ENCODE measurements at places on chromosomes 7 and 10.

- no peak for DNase-seq
Measured at GRCh38 chr10:45006276-45007030, 5.7 kb downstream of the ZNF22 start.

DNA sequence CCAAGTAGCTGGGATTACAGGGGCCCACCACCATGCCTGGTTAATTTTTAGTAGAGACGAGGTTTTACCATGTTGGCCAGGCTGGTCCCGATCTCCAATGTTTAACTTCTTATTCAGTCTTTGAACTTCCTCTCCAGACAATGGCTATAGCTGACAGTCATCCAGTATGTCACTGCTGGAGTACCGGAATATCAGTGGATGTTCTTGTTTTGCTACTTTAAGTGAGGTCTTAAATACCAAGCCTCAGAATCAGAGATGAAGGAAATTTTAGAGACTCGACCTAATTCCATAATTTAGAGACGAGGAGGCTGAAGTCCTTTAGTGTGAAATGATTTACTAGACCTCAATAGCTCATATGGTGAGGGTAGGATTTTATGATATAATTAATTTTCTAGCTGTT lies 294.8 kb upstream of the KLF6 start:
- no peak for DNase-seq

GRCh38 chr10:28906934-28907333 lies 229.6 kb downstream of the BAMBI start:
- no peak for DNase-seq

- DNase-seq = no peak
Measured at GRCh38 chr7:25801214-25801613, 350.8 kb upstream of the NFE2L3 start.

- no peak for DNase-seq
Measured at GRCh38 chr10:60973086-60973485, 29.1 kb upstream of the RHOBTB1 start.

GRCh38 chr7:81783818-81784217 lies 14.0 kb upstream of the HGF start:
- no peak for DNase-seq

- DNase-seq = no peak
Measured at GRCh38 chr7:138492423-138492822, 32.4 kb downstream of the TRIM24 start.

DNA sequence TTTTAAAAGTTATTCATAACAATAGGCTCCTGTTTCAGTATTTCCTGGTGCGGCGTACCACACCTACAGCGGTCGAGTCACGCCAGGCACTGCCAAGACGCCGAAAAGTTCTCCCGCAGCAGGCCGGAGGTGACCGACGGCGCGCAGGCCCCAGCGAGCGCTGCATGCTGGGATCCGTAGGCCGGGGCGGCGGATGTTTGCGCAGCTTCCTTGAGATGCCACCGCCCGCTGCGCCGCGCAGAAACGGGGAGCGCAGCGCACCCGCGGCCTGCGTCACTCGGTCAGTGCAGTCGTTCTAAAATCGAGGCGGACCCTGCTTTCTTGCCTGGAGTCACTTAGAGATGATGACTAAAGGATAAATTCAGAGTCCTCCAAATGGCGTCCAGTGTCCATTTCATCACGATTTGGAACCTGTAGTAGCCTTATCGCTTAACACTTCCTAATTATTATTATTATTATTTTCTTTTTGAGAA lies 1.3 kb upstream of the KIF11 start:
- peak; percentile 87 for DNase-seq

Measured in WTC11 (cell line).